ENCODE measurements at places on chromosomes 5 and 9.

GRCh38 chr5:142495531-142495930 lies 170.7 kb upstream of the SPRY4 start:
- H3K4me3 ChIP-seq, result no peak overlapping the region
- DNase-seq, result no peak
- no peak overlapping the region for H3K27ac ChIP-seq
- no peaks in the 10 kb centered on the region for H3K36me3 ChIP-seq
- no peaks in the 10 kb centered on the region for H3K27me3 ChIP-seq
- H3K4me1 ChIP-seq, result peaks cover 6% of the 10 kb centered on the region

DNA sequence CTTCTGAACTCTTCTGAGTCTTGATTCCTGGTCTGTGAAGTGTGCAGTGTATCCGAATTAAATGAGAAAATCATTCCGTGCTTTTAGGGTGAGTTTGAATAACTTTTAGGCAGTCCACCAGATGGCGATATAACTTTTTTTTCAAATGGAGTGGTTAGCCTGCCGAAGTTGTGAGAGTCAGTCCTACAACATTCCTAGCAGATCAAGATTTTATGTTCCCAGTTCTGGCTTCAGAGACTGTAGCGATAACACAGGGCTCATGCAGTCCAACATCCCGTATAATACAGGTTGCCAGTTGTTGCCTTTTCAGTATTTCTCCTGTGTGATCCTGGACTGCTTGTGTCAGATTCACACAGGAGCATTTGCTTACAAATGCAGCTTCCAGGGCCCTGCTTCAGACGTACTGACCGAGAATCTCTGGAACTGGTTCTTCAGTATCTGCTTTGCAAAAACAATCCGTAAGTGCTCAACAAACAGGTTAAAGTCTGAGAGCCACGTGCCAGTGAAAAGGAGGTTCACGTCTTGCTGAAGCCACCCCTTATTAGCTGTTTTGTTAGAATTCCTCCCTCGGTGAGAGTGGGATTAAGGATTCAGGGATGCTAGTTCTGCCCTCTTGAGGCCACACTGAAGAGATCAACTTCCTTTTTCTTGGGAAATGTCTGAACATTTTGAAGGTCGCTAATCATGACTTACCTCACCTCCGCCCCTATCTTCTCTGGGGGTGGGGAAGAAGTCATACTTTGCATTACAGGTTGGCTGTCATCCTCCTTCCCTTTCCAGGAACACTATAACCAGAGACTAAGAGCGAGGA lies 22.8 kb downstream of the SMIM3 start:
- H3K27me3 ChIP-seq, result no peaks in the 10 kb centered on the region
- DNase-seq, result peak; percentile 90
- peak overlapping the region; percentile 58 for H3K4me3 ChIP-seq
- no peak overlapping the region for H3K27ac ChIP-seq

- H3K27me3 ChIP-seq, result no peaks in the 10 kb centered on the region
- peaks cover 7% of the 10 kb centered on the region for H3K4me1 ChIP-seq
- no peak overlapping the region for H3K4me3 ChIP-seq
- H3K36me3 ChIP-seq, result no peaks in the 10 kb centered on the region
- no peak overlapping the region for H3K27ac ChIP-seq
- DNase-seq, result peak; percentile 63
These were observed 8.5 kb downstream of the FOCAD start for GRCh38 chr9:20692554-20692953.

DNA sequence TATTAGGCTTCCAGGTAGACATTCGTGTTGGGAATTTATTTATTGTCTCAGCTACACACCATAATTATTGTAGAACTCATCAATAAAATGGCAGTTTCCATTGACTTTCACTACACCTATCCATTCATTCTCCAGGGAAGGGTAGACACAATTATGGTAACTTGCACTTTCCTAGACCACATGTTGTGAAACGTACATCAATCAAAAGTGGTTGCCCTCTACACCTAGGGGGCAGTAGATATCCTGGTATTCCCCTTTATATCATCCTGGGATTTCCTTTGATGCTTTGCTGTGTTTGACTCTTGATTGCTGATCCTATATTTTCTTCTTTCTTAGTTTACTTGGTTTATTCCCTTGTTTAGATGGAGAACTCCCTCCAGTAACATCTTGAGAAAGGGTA lies 47.9 kb downstream of the ADGRV1 start:
- no peak overlapping the region for H3K27ac ChIP-seq
- no peaks in the 10 kb centered on the region for H3K36me3 ChIP-seq
- H3K4me3 ChIP-seq, result no peak overlapping the region
- DNase-seq, result peak; percentile 60
- no peaks in the 10 kb centered on the region for H3K4me1 ChIP-seq
- H3K27me3 ChIP-seq, result no peaks in the 10 kb centered on the region

DNA sequence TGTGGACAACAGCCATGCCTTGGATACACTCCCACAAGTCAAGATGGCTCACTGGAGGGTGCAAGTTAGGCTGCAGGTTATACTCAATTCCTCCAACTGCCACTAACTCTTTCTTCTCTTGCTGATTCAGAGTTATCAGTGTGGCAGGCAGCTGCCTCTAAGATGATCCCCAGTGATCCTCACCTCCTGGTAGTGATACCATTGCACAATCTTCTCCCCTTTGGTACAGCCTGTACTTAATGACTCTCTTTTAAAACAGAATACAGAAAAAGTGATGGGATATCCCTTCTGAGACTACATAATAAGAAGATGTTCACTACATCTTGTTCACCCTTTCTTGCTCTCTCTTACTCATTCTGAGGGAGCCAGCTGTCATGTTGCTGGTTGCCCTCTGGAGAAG lies 323.1 kb downstream of the RAB3C start:
- H3K36me3 ChIP-seq, result no peaks in the 10 kb centered on the region
- no peak overlapping the region for H3K4me3 ChIP-seq
- no peak for DNase-seq
- no peaks in the 10 kb centered on the region for H3K27me3 ChIP-seq
- no peak overlapping the region for H3K27ac ChIP-seq

GRCh38 chr9:101247297-101247696 lies 137.5 kb downstream of the BAAT start:
- H3K27me3 ChIP-seq, result no peaks in the 10 kb centered on the region
- DNase-seq, result no peak
- no peak overlapping the region for H3K27ac ChIP-seq
- H3K4me1 ChIP-seq, result no peaks in the 10 kb centered on the region
- no peak overlapping the region for H3K4me3 ChIP-seq
- H3K36me3 ChIP-seq, result no peaks in the 10 kb centered on the region

DNA sequence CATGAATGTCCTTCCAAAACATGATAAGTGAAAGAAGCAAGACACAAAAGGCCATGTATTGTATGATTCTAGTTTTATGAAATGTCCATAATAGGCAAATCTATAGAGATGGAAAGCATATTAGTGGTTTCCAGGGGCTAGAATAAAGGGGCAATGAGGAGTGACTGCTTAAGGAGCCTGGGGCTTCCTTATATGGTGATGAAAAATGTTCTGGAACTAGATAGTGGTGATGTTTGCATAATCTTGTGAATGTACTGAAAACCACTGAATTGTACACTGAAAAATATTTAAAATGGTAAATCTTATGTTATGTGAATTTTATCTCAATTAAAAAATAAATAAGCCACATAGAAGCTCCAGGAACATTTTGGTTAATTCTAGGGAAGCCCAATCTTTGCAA lies 144.4 kb upstream of the ANKRD55 start:
- no peaks in the 10 kb centered on the region for H3K4me1 ChIP-seq
- no peak overlapping the region for H3K27ac ChIP-seq
- no peaks in the 10 kb centered on the region for H3K36me3 ChIP-seq
- H3K27me3 ChIP-seq, result no peaks in the 10 kb centered on the region

GRCh38 chr9:2725898-2726649 lies 8.8 kb downstream of the KCNV2 start:
- peaks cover 7% of the 10 kb centered on the region for H3K4me1 ChIP-seq
- no peak for DNase-seq
- H3K4me3 ChIP-seq, result no peak overlapping the region

DNA sequence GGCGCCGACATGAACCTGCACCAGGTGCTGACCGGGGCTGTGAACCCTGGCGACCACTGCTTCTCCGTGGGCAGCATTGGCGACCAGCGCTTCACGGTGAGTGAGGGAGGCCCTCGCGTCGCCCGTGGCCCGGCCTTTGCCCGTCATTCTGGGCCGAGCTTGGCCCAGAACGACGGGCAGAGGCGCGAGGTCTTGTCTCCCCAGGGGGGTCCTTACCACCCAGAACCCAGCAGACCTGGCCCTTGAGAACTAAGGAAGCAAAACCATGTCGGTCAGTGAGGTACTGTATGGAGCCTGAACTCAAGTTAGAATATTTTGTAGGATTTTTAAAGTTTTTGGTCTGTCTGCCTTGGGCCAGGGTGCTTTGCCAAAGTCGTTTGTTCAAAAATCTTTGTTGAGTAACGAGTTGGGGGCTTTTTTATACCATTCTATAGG lies 691 bp downstream of the DMXL1 start:
- DNase-seq, result no peak
- H3K27ac ChIP-seq, result peak overlapping the region; percentile 34
- H3K4me3 ChIP-seq, result peak overlapping the region; percentile 82
- no peaks in the 10 kb centered on the region for H3K27me3 ChIP-seq

- no peaks in the 10 kb centered on the region for H3K27me3 ChIP-seq
- H3K36me3 ChIP-seq, result no peaks in the 10 kb centered on the region
- peaks cover 8% of the 10 kb centered on the region for H3K4me1 ChIP-seq
- H3K27ac ChIP-seq, result no peak overlapping the region
These were observed 4.3 kb upstream of the LNPEP start for GRCh38 chr5:96931605-96932004.

GRCh38 chr9:105244734-105245028 lies 230 bp downstream of the SLC44A1 start:
- H3K27me3 ChIP-seq, result no peaks in the 10 kb centered on the region
- no peak for DNase-seq
- peaks cover 14% of the 10 kb centered on the region for H3K4me1 ChIP-seq
- H3K27ac ChIP-seq, result peak overlapping the region; percentile 96

DNA sequence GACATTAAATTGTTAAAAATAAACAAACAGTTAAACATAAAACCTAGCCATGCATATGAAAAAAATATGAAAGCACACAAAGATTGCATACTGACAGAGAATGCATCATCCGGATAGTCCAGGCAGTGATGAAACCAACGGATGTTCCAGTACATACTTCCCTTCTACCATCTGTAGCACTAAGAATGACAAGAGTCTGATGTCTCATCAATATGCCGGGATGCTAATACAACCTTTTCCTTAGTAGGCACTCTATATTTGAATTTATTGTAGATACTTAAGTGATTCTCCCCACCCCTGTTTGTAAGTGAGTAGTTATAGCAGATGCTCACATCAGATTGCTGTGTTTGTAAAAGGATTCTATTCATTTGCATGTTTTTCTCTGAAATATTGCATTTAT lies 571.2 kb upstream of the WWC1 start:
- no peaks in the 10 kb centered on the region for H3K36me3 ChIP-seq
- H3K4me1 ChIP-seq, result no peaks in the 10 kb centered on the region
- DNase-seq, result no peak
- no peaks in the 10 kb centered on the region for H3K27me3 ChIP-seq

DNA sequence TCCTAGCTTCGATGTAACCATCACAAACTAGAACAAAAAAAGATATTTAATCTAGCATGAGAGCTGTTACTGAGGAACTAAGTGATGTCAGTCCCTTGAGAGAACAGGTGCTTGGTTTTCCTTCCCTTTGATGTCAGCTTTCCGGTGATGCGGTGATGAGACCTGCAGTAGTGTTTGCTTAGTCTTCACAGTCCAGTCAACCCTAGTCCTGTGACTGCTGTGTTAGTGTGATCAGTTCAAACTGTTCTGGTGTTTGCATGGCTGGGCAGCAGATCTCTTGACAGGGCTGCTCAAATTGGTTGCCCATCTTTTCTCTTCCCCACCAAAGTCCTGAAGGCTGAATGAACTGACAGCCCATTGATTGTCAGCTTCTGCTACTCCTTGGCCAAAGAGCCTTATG lies 608.6 kb upstream of the DAB2 start:
- H3K27me3 ChIP-seq, result no peaks in the 10 kb centered on the region
- H3K4me1 ChIP-seq, result no peaks in the 10 kb centered on the region
- DNase-seq, result no peak
- no peaks in the 10 kb centered on the region for H3K36me3 ChIP-seq
- H3K27ac ChIP-seq, result no peak overlapping the region

DNA sequence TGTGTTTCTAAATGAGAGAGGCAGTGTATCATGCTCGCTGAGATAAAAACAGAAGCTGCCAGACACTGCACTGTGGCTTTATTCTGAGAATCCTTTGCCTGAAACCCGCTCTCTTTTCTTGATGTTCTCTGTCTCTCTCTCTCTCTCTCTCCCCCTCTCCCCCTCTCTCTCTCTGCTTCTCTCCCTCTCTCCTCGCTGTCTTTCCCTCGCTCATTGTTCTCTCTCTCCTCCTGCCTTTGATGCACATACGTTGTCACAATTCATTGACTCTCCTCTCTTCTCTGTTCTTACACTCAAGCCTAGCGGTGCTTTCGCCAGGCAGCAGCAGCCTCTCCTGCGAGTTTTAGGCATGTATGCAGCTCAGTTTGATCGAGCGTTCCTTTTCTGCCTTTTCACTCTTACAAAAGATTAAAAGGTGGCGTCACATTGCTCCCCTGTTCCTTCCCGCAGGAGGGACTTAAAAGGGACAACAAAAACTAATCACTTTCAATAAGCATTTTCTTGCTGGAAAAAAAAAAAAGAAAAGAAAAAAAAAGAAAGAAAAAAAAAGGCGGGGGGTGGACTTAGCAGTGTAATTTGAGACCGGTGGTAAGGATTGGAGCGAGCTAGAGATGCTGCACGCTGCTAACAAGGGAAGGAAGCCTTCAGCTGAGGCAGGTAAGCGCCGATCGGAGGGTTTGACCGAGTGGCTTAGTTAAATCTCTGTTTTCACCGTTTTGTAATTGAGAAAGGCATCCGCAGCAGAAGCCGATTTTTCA lies 717.9 kb upstream of the WWC1 start:
- H3K4me3 ChIP-seq, result peak overlapping the region; percentile 4
- H3K27me3 ChIP-seq, result no peaks in the 10 kb centered on the region
- peaks cover 12% of the 10 kb centered on the region for H3K4me1 ChIP-seq
- DNase-seq, result peak; percentile 95
- no peaks in the 10 kb centered on the region for H3K36me3 ChIP-seq

- H3K27ac ChIP-seq, result no peak overlapping the region
- H3K27me3 ChIP-seq, result no peaks in the 10 kb centered on the region
These were observed 42.6 kb downstream of the MLLT3 start for GRCh38 chr9:20579524-20580314.

- no peaks in the 10 kb centered on the region for H3K4me1 ChIP-seq
- H3K36me3 ChIP-seq, result peaks cover 4% of the 10 kb centered on the region
- DNase-seq, result no peak
- H3K27ac ChIP-seq, result no peak overlapping the region
These were observed 43.1 kb downstream of the POLR1E start for GRCh38 chr9:37528652-37529471.

- DNase-seq, result no peak
- H3K4me1 ChIP-seq, result no peaks in the 10 kb centered on the region
- no peaks in the 10 kb centered on the region for H3K27me3 ChIP-seq
- no peaks in the 10 kb centered on the region for H3K36me3 ChIP-seq
These were observed 261.8 kb downstream of the GAS1 start for GRCh38 chr9:86685556-86685955.

DNA sequence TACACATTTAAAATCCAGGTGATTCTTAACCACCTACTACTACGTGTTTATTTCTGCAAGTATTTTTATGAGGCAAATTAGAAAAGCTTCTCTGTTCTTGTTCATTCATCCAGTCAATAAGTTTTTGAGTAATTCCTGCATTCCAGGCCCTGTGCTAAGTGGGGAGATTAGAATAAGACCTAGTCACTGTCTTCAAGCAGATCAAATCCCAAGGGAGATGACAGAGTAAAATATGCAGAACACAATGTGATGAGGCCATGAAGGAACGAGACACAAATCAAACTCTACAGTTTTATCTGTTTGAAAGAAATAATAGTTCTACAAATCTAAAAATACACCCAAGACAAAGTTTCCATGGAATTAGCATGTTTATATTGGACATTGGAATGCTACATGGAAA lies 158.8 kb downstream of the CEP120 start:
- no peaks in the 10 kb centered on the region for H3K4me1 ChIP-seq
- no peak for DNase-seq
- H3K36me3 ChIP-seq, result no peaks in the 10 kb centered on the region
- H3K27ac ChIP-seq, result no peak overlapping the region
- H3K4me3 ChIP-seq, result no peak overlapping the region
